Activated T-helper 17 cell treated with anti-CD3 and anti-CD28 coated beads, Interleukin-2, amount 50 U/mL, for 72 hours (primary cell): ENCODE measurements at places on chromosomes 12 and 14. TPM values are rescaled to one million over a fixed set of nuclear protein-coding genes. Genes with fewer than 3 reads are reported as not detected.

TTC6 gene
- not detected for total RNA-seq

DLK1 gene
- total RNA-seq = not detected

IFNG-AS1 gene
- not detected for total RNA-seq

KRT80 gene
- total RNA-seq = not detected

SFSWAP gene
- 55.8 TPM for total RNA-seq

RPL10L gene
- total RNA-seq = not detected

DEPDC4 gene
- total RNA-seq = 2.4 TPM

SERPINA10 gene
- total RNA-seq = not detected

CRACR2A gene
- total RNA-seq = 46.3 TPM

KRT72 gene
- not detected for total RNA-seq

FSCB gene
- not detected for total RNA-seq

ATN1 gene
- 62.3 TPM for total RNA-seq

ARG2 gene
- total RNA-seq = 14.3 TPM

IAPP gene
- total RNA-seq = not detected

IFI27 gene
- 3.0 TPM for total RNA-seq

LRRK2 gene
- total RNA-seq = 0.26 TPM

CLECL1 gene
- 7.7 TPM for total RNA-seq

KRT85 gene
- total RNA-seq = not detected

TMEM229B gene
- total RNA-seq = 0.84 TPM

RAD51B gene
- total RNA-seq = 37.0 TPM

NUBPL gene
- total RNA-seq = 6.7 TPM

RHEBL1 gene
- total RNA-seq = 19.3 TPM

CLEC2D gene
- 267 TPM for total RNA-seq

PLEKHH1 gene
- total RNA-seq = 0.17 TPM

ZFHX2 gene
- total RNA-seq = 2.3 TPM

HHIPL1 gene
- 0.19 TPM for total RNA-seq

MMP17 gene
- total RNA-seq = not detected

PLCZ1 gene
- not detected for total RNA-seq

PIANP gene
- 0.41 TPM for total RNA-seq

ADCY4 gene
- 10.5 TPM for total RNA-seq

LRRC10 gene
- not detected for total RNA-seq

TCL1B gene
- total RNA-seq = not detected

GRIN2B gene
- not detected for total RNA-seq

CLEC1B gene
- total RNA-seq = not detected

PTCSC3 gene
- not detected for total RNA-seq

CLEC4A gene
- 0.22 TPM for total RNA-seq

SLC17A8 gene
- total RNA-seq = not detected

PIWIL1 gene
- not detected for total RNA-seq

C12orf54 gene
- not detected for total RNA-seq

KLRK1 gene
- total RNA-seq = 0.19 TPM

AHNAK2 gene
- 0.06 TPM for total RNA-seq

SERPINA6 gene
- total RNA-seq = 0.61 TPM
